Thymus (tissue), 14 donors: ENCODE measurements at places on chromosomes 1 and 21. TPM values are rescaled to one million over a fixed set of nuclear protein-coding genes. Genes with fewer than 3 reads are reported as not detected.

DNA sequence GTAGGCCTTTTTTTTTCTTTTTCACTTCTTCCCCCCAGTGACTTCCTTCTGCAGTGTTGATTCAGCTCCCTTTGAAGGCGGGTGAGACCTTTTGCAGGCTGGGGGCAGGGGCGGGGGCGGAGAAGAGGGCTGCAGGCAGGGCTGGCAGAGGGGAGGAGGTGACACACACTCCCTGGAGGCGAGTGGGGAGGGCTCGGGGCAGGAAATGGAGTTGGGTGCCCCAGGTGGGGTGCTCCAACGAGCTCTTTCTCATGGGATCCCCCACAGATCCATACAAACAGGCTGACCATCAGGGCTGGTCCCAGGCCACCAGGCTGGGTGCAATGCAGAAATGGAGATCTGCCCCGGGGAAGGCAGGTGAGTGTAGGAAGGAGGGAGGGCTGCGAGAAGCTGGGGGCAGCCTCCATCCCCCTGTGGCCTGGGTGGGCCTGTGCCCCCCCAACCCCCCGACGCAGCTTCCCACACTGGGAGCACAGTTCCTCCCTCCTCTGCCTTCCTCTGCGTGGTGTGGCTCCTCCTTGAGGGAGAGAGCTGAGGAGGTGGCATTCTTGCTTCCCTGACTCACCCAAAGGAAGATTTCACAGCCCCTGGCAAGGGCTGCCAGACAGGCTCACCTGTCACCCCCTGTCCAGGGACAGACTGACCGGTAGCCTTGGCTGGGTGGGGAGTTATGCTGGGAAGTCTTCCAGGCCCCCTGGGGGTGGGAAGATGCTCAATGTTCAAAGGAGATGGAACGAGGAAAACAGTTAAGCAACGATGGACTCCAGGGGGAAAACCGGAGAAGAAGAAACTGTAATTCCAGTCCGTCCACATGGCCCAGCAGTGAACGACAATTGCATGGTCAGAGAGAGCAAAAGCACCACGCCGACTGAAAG is 7.1 kb upstream of the ITGB2 start:
- H3K36me3 ChIP-seq = no peaks in the 10 kb centered on the region
- peak overlapping the region; percentile 94 for H3K27ac ChIP-seq

- H3K27ac ChIP-seq = no peak overlapping the region
- no peaks in the 10 kb centered on the region for H3K4me1 ChIP-seq
- no peak for DNase-seq
- H3K27me3 ChIP-seq = no peaks in the 10 kb centered on the region
- H3K36me3 ChIP-seq = no peaks in the 10 kb centered on the region
Observed at GRCh38 chr1:36864823-36865601, 169.3 kb downstream of the GRIK3 start.

GRCh38 chr1:245255783-245256182 is 101.0 kb downstream of the KIF26B start:
- H3K27ac ChIP-seq = no peak overlapping the region
- no peaks in the 10 kb centered on the region for H3K27me3 ChIP-seq
- peaks cover 16% of the 10 kb centered on the region for H3K4me1 ChIP-seq
- H3K4me3 ChIP-seq = no peak overlapping the region
- no peak for DNase-seq

DNA sequence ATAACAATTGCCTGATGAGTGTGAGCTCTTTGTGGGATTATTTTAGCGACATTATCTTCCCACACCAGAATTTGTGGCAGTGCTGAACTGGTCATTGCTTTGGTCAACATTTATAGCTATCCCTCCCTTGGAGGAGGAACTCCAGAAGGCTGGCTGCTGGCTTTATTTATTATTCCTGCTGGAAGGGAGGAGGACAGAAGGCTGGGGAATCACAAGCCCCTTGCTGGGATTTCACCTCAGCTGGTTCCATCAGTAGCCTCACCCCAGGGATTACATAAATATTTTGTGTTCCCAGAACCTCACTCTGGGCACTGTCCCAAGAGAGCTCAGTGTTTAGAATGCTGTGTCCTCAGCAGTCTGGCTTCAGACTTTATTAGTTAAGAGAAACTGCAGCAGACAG is 102.8 kb upstream of the C1orf21 start:
- no peak for DNase-seq
- no peak overlapping the region for H3K4me3 ChIP-seq
- H3K4me1 ChIP-seq = no peaks in the 10 kb centered on the region
- H3K27ac ChIP-seq = no peak overlapping the region
- H3K36me3 ChIP-seq = no peaks in the 10 kb centered on the region

Gene FBXO42
- total RNA-seq = 12.4 TPM

GRCh38 chr1:45216861-45217260 is 10.5 kb upstream of the ZSWIM5 start:
- H3K4me3 ChIP-seq = no peak overlapping the region
- H3K4me1 ChIP-seq = no peaks in the 10 kb centered on the region
- DNase-seq = no peak
- no peaks in the 10 kb centered on the region for H3K36me3 ChIP-seq

DNA sequence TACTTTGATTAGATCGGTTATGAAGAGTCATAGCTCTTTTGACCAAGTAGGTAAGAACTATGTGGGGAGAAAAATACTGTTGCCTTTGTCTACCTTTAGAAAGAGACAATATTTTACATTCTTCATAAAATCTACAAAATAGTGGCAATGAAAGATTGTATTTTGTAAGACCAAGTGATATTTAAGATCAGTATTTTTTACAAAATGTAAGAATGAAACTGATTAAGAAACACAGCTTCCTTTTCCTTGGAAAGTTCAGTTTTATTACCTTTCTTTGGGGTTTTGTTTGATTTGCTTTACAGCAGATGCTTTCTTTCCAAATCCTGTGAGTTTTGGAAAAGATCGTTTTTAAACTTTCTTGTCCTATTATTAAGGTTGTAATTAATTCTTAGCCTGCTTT is 69.8 kb downstream of the SLC35A3 start:
- peak overlapping the region; percentile 88 for H3K4me3 ChIP-seq
- H3K36me3 ChIP-seq = no peaks in the 10 kb centered on the region
- no peak overlapping the region for H3K27ac ChIP-seq
- H3K27me3 ChIP-seq = no peaks in the 10 kb centered on the region

DNA sequence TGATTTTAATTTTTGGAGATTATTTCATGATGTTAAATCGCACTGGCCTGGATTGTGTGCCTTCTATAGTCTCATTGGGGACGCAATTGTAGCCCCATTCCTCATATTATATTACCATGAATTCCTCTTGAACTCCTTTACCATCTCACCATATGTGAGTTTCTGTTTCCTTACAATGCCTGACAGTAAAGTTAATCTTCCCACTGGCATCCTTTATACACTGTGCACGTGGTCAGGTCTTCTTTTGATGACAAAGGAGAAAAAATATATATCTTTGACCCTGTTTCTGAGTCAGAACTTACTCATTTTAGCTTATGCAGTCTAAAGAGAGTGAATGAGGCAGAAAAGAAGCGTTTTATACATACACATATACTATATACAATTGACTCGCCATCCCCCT is 774 bp upstream of the ABL2 start:
- H3K27me3 ChIP-seq = no peaks in the 10 kb centered on the region
- no peak for DNase-seq
- no peaks in the 10 kb centered on the region for H3K36me3 ChIP-seq
- peaks cover 8% of the 10 kb centered on the region for H3K4me1 ChIP-seq

DNA sequence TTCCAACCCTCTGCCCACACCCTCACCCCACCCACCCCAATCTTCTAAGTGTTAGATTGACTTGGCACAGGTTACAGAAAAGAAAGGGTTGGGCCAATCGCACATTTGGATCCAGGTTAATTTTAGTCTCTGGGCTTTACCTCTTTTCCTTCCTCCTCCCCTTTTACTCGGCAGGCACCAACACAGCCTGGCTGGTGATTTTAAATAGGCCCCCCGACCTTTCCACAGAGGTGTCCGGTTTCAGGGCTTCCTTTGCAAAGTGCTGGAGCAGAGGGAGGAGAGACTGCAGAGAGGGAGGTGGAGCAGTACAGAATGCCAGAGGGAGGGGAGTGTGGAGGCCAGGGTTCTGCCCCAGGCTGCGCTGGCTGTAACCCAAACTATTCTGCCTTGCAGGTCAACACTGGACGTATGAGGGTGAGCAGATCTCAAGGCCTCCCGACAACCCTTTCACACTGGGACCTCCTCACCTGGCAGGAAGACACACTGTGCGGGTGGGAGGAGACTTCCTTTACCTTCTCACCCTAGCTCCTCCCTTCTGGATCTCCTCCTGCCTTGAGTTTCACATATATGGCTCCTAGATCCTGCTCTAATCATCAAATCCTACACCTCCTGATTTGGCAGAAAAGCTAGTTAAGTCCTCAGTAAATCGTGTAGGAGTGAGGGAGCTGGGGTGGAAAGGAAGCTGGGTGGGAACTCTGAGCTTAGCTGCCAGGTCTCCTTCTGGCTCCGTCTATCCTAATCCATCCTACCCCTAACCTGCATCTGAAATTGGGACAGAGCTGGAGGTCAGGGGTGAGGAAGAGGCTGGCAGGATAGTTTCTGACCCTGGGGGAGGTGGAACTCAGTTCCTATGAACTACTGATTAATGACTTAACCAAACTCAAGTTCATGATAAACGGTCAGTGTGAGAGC is 2.4 kb downstream of the CA14 start:
- DNase-seq = no peak
- H3K27ac ChIP-seq = no peak overlapping the region
- peaks cover 7% of the 10 kb centered on the region for H3K27me3 ChIP-seq
- no peak overlapping the region for H3K4me3 ChIP-seq
- H3K36me3 ChIP-seq = peaks cover 7% of the 10 kb centered on the region
- H3K4me1 ChIP-seq = no peaks in the 10 kb centered on the region

DNA sequence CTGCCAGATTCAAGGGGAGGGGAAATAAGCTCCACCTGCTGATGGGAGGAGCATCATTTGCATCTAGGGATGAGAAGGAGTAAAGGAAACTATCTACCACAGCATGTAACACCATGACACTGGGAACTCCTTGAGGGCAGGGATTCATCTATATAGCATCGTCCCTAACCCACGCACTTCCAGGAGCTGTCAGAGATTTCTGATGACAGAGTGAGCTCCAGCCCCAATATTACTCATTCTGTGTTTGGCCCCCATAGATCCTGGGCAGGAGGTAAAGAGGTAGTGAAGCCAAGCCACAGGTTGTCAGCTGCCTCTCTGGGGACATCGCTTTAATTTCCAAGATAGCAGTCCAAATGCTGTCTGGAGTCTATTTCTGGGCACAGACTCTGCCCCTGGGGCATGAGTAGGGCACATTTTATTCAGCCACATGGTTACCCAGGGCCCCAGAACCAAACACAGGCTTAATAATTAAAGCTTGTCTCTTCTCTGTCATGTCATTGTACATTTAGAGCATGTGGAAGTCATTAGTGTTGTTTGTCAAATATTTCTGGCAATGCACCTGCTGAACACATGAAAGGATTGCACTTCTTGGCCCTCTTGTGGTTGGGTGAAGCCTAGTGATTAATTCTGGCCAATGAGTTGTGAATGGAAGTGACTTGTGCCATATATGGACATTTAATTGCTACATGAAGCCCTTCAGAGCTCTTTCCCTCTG is 105.9 kb upstream of the POU3F1 start:
- no peaks in the 10 kb centered on the region for H3K36me3 ChIP-seq
- no peak for DNase-seq
- H3K4me3 ChIP-seq = no peak overlapping the region
- no peaks in the 10 kb centered on the region for H3K4me1 ChIP-seq
- H3K27ac ChIP-seq = no peak overlapping the region

GRCh38 chr1:236354330-236355147 is 39.5 kb upstream of the EDARADD start:
- DNase-seq = no peak
- no peak overlapping the region for H3K27ac ChIP-seq
- no peaks in the 10 kb centered on the region for H3K36me3 ChIP-seq
- no peaks in the 10 kb centered on the region for H3K27me3 ChIP-seq

GRCh38 chr1:203340112-203340790 is 10.7 kb downstream of the FMOD start:
- H3K27me3 ChIP-seq = peaks cover 38% of the 10 kb centered on the region
- DNase-seq = no peak
- peaks cover 64% of the 10 kb centered on the region for H3K4me1 ChIP-seq
- no peaks in the 10 kb centered on the region for H3K36me3 ChIP-seq
- H3K27ac ChIP-seq = peak overlapping the region; percentile 47
- H3K4me3 ChIP-seq = no peak overlapping the region

Gene IVL
- 0.57 TPM for total RNA-seq

- no peaks in the 10 kb centered on the region for H3K27me3 ChIP-seq
- H3K4me3 ChIP-seq = no peak overlapping the region
- no peak for DNase-seq
- no peaks in the 10 kb centered on the region for H3K36me3 ChIP-seq
- no peaks in the 10 kb centered on the region for H3K4me1 ChIP-seq
Observed at GRCh38 chr1:68216089-68216772, 16.1 kb downstream of the WLS start.

Gene LRRC8D
- 23.6 TPM for total RNA-seq

GRCh38 chr1:43315481-43315880 is 14.7 kb downstream of the TIE1 start:
- no peaks in the 10 kb centered on the region for H3K27me3 ChIP-seq
- no peak overlapping the region for H3K4me3 ChIP-seq
- DNase-seq = no peak

Gene CFH
- total RNA-seq = 12.6 TPM

Gene KCNE1
- total RNA-seq = 0.19 TPM

Gene LHX8
- total RNA-seq = 0.05 TPM

Gene ANGPTL3
- not detected for total RNA-seq

GRCh38 chr1:70809069-70809468 is 238.5 kb downstream of the PTGER3 start:
- H3K4me3 ChIP-seq = no peak overlapping the region
- H3K27me3 ChIP-seq = no peaks in the 10 kb centered on the region
- H3K36me3 ChIP-seq = no peaks in the 10 kb centered on the region
- H3K4me1 ChIP-seq = no peaks in the 10 kb centered on the region
- no peak for DNase-seq
- H3K27ac ChIP-seq = no peak overlapping the region

Gene DCST1
- not detected for total RNA-seq

GRCh38 chr1:8423269-8423691 is 105.4 kb downstream of the SLC45A1 start:
- H3K36me3 ChIP-seq = peaks cover 18% of the 10 kb centered on the region
- H3K4me3 ChIP-seq = peak overlapping the region; percentile 90
- peak; percentile 26 for DNase-seq
- H3K4me1 ChIP-seq = peaks cover 30% of the 10 kb centered on the region
- H3K27me3 ChIP-seq = no peaks in the 10 kb centered on the region

Gene TIAM1
- total RNA-seq = 30.5 TPM

Gene SPRR2E
- total RNA-seq = not detected

- no peaks in the 10 kb centered on the region for H3K4me1 ChIP-seq
- H3K27me3 ChIP-seq = no peaks in the 10 kb centered on the region
- H3K27ac ChIP-seq = no peak overlapping the region
- H3K36me3 ChIP-seq = no peaks in the 10 kb centered on the region
- no peak overlapping the region for H3K4me3 ChIP-seq
- no peak for DNase-seq
Observed at GRCh38 chr1:15016526-15016925, 137.0 kb upstream of the TMEM51 start.

- H3K4me3 ChIP-seq = no peak overlapping the region
- H3K36me3 ChIP-seq = no peaks in the 10 kb centered on the region
- H3K27me3 ChIP-seq = no peaks in the 10 kb centered on the region
- DNase-seq = no peak
- H3K4me1 ChIP-seq = peaks cover 7% of the 10 kb centered on the region
Observed at GRCh38 chr1:97925151-97925550, 4.3 kb upstream of the DPYD start.

Gene COL6A2
- total RNA-seq = 55.2 TPM

Gene MRPS15
- total RNA-seq = 60.4 TPM

Gene CA14
- total RNA-seq = 0.09 TPM

Gene DENND2C
- 0.47 TPM for total RNA-seq
